Cardiac septum (tissue), 1 donor: ENCODE measurements at places on chromosomes 11 and 22. TPM values are rescaled to one million over a fixed set of nuclear protein-coding genes. Genes with fewer than 3 reads are reported as not detected.

PGA4 gene
- not detected for total RNA-seq

PTDSS2 gene
- total RNA-seq = 24.9 TPM

SULT4A1 gene
- total RNA-seq = 0.13 TPM

PLAAT5 gene
- total RNA-seq = 0.32 TPM

OR4X2 gene
- total RNA-seq = not detected

CYB5R2 gene
- total RNA-seq = 1.7 TPM

RIMBP3C gene
- 0.08 TPM for total RNA-seq

KIAA1671 gene
- total RNA-seq = 12.3 TPM

B4GALNT4 gene
- 0.24 TPM for total RNA-seq

TRIM66 gene
- 3.0 TPM for total RNA-seq

SYCE3 gene
- not detected for total RNA-seq

DNAJB13 gene
- total RNA-seq = not detected

BCL2L13 gene
- total RNA-seq = 69.9 TPM

CADM1 gene
- total RNA-seq = 36.0 TPM

OR4C12 gene
- not detected for total RNA-seq

ATL3 gene
- total RNA-seq = 15.1 TPM

GRCh38 chr22:19896665-19897355, 42.1 kb upstream of the GNB1L start:
- no peak for DNase-seq

- DNase-seq = no peak
Measured at GRCh38 chr11:111361874-111362273, 17.2 kb downstream of the POU2AF1 start.

DNA sequence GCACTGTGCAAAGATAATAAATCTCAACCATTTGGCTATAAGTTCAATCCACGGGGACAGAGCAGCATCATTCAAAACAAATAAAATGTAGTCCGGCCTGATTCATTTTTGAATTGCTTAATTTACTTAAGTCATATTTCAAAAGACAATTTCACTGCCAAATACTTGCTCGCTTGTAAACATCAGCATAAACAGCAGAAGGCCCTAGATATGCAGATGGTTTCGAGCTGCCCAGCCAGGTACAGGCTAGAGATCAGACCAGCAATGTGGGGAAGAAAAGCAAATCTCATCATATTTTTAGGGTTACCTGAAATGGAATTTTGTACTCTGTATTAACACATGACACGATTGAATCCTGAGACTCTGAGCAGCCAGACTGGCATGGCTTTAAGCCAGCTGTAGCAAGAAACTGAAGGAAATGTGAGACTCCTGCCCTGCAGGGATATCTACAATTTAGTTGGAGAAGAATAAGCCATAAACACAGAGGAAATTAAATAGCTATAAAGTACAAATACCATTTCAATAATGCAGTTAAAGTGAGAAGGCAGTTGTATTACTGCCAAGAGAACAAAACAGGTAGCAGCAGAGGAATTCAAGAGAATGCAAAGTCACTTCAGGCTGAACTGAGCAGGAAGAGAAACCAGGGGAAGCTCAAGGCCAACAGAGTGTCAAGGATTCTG, 440.3 kb downstream of the ETS1 start:
- no peak for DNase-seq

GRCh38 chr11:114256967-114257286, 39.3 kb upstream of the NNMT start:
- DNase-seq = peak; percentile 73

GRCh38 chr22:36700711-36701670, 2.6 kb downstream of the CACNG2 start:
- DNase-seq = no peak

DNA sequence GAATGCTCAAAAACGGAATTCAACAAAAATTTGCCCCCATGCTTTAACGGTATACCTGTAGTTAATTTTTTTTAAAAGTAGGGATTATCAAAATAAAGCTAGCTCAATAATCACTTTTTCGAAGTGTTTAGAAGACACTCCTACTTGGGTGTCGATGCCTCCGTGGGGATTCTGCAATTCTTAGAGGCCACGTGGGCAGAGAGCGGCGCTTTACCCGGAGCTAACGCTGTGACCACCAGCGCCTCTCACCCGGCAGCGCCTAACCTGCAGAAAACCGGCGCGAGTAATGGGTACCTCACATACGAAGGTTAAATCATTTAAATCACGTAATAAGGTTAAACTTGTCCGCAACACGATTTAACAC, 583 bp downstream of the TAF1D start:
- no peak for DNase-seq

DNA sequence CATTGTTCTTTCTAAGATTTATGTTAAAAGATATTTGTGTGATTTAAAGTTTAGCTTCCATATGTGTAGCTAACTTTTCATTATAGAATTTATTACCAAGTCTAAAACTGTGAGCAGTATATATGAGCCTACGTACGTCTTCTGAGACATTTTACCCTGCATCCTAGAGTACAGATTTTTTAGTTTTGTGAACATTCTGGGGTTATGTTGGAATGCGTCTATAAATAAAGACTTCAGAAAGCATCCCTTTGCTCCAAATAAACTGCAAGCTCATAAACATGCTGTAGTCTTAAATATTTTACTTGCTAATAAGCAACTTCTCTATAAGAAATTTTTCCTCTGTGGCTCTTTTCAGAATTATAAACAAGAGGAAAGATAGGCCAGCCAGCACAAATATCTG, 236.5 kb downstream of the DDX10 start:
- no peak for DNase-seq

GRCh38 chr22:17698948-17699347, 60.4 kb downstream of the BCL2L13 start:
- DNase-seq = no peak

- DNase-seq = no peak
Measured at GRCh38 chr11:101362643-101363042, 221.2 kb downstream of the TRPC6 start.

GRCh38 chr11:132030896-132031295, 660.5 kb downstream of the NTM start:
- no peak for DNase-seq

DNA sequence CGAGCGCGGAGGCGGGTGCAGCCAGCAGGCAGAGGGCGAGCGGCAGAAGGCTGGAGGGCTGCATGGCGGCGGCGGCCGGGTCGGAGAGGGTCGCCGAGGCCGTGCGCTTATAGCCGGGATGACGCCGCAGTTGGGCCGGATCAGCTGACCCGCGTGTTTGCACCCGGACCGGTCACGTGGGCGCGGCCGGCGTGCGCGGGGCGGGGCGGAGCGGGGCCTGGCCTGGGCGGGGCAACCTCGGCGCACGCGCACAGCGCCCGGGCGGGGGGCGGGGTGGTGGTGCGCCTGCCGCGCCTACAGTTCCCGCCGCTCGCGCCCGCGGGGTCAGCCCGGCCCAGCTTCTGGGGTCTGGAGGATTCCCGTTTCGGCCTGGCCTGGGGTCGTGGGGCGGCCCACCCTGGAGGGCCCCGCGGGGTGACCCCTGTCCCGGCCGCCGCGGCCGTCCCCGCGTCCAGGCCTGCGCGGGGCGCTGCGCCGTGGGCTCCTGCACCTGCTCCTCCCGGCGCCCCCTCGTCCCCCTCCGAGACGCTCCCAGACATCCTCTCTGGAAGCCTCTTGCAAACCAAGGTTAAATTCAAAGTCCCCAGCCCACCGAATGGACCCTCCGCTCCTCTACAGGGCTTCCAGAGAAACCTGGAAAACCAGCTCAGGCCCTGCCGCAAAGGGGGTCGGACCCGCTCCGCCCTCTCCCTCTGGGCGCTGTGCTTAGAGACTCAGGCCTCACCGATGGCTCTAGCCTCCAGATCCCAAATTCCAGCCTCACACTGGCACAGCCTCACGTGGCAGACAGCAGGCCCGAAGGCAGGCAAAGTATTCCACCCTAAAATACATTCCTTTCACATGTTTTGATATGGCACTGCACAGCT, at the start of gene CTSD:
Gene CTSD (minus strand): TSS at position 132 of the 866 bp plus-strand sequence. CDS start 68 bp downstream, at position 64.
- peak; percentile 97 for DNase-seq

GRCh38 chr22:32758866-32759385, 42.6 kb upstream of the TIMP3 start:
- no peak for DNase-seq

GRCh38 chr11:65110354-65110861, 1.3 kb upstream of the TM7SF2 start:
- peak; percentile 92 for DNase-seq

- no peak for DNase-seq
Measured at GRCh38 chr11:61700720-61701119, 20.5 kb downstream of the DAGLA start.

DNA sequence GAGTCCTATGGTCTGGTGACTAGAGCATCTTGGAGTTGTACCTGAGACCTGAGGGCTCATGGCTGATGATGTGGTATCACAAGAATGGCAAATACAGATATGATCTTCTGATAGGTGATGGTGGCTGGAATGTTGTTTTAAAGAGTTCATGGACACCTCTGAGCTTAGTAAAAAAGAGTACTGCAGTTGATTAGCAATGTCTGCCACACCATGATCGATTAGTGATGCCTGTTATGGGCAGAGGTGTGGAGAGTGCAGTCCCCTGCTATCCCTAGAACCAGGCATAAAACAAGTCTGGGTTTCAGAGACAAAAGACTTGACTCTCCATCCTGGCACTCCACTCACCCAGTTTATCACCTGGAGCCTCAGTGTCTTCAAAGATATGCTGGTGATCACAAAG, 1.4 kb upstream of the BATF2 start:
- no peak for DNase-seq

GRCh38 chr22:27454807-27455450, 346.6 kb downstream of the MN1 start:
- DNase-seq = no peak

DNA sequence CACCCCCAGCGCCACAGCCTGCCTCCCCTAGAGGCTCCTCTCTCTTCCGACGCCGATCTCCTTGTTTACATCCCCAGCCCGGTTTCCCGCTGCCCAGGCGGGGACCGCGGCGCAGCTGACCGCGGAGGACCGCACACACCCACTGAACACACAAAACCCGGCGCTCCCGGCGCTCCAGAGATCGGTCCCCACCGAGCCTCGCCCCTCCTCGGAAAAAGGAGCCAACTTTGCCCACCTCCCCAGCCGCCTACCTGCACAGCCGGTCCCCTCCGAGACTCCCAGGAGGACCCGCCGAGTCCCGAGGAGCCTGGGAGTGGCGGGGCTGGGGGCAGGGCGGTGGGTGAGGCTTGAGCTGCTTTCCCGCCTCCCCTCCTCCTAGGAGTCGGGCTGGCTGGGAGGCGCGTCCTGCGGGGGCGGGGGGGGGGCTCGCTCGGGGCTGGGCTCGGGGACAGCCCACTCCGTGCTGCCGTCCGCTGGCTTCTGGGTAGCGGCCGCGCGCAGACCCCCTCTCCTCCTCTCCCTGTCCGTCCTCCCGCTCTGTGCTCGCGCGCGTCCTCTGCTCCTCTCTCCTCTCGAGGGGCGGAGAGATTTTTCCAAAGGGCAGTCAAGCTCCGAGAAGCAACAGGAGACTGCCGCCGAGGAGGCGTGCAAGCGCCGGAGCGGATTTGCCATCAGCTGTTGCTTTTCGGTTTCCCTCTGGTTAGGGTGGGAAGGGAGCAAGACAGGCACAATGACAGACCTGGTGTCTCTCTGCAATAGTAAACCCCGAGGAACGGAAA, at the start of gene FXYD6:
Gene FXYD6 (minus strand): TSS at position 318 of the 779 bp plus-strand sequence. CDS start 33,882 bp downstream, outside the sequence.
- DNase-seq = no peak

DNA sequence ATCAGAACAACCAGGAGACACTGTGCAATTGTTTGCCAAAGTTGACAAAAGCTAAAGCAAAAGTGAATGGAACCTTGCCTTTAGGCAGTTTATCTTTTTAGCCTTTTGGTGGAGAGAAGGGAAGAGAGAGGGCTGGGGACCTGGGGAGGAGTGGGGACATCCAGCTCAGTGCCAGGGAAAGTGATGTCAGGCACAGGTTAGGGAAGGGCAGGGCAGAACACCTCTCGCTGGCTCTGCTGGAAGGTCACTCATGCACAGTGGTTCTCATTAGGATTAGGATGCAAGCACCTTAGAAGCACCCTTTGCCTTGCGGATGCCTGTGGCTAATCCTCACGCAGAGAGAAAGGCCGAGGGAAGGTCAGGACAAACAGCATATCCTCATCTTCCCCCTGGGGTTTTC, 14.3 kb upstream of the LINC01488 start:
- no peak for DNase-seq

GRCh38 chr11:120717042-120717441, 205.5 kb downstream of the GRIK4 start:
- DNase-seq = no peak

DNA sequence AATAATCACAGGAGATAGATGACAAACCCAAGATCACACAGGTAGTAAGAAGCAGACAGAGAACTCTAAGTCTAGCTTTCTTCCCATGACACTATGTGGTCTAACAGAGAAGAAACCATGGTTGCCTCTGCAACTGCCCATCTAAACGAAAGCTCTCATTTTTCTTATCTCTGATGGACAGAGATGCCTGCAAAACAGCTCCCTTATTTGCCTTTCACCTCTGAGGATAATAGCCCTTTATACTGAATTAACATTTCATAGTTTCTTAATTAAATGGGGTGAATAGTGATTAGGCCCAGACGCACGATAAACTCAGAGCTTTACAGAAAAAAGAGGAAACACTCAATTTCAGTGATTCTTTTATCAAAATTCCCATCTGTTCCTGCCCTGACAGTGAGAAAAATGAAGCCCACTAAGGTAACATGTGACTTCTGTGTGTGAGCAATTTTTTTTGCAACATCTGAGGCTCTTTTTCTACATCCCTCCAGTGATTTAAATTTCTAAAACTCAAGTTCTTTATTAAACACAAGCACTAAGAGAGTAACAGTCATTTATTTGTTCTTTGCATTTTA, 24.6 kb downstream of the OR2AG2 start:
- DNase-seq = no peak

- DNase-seq = no peak
Measured at GRCh38 chr11:66328031-66328301, 8.3 kb downstream of the RIN1 start.

DNA sequence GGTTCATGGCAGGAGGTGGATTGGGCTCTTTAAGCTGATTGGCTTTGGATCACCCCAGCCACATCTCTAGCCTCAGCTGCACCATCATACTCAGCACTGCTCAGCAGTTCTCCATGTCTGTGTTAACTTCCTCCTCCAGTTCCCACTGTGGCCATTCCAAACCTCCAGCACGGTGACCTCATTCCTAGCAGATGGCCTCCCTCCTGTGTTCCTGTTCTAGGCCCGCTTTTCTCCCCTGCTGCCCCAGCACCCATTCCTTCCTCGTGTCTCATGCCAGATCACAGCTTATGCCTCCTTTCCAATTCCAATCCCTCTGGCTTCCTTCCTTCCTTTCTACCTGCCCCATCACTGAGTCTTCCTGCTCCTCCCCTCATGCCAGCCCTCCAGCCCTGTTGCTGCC, 96.1 kb downstream of the MICAL2 start:
- no peak for DNase-seq

DNA sequence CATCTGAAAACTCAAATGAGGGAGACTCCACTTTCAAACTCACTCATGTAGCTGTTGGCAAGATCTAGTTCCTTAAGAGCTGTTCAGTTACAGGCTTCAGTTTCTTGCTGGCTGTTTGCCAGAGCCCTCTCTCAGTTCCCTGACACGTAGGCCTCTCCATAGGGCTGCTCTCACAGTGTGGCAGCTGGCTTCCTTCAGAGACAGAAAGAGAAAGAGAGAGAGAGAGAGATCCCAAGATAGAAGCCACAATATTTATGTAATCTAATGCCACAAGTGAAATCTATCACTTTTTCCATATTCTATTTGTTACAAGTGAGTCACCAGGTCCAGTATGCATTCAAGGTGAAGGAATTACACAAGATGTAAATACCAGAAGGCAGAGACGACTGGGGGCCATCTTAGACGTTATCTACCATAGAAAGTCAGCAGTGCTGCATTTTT, 168.8 kb downstream of the RCN1 start:
- no peak for DNase-seq

GRCh38 chr11:79276736-79277325, 164.0 kb downstream of the TENM4 start:
- no peak for DNase-seq

- DNase-seq = no peak
Measured at GRCh38 chr11:134939905-134940304, 527.9 kb upstream of the B3GAT1 start.
